Activated naive CD8-positive, alpha-beta T cell treated with anti-CD3 and anti-CD28 coated beads for 36 hours (primary cell): ENCODE measurements at places on chromosomes 12 and 14. TPM values are rescaled to one million over a fixed set of nuclear protein-coding genes. Genes with fewer than 3 reads are reported as not detected.

GRCh38 chr14:38208618-38209562 is 1.2 kb downstream of the SSTR1 start:
- H3K36me3 ChIP-seq: peaks cover 5% of the 10 kb centered on the region
- H3K4me1 ChIP-seq: peaks cover 20% of the 10 kb centered on the region
- peaks cover 66% of the 10 kb centered on the region for H3K27me3 ChIP-seq
- DNase-seq: peak; percentile 35

Gene FAM222A
- 1.1 TPM for total RNA-seq

GRCh38 chr12:65999564-66000280 is 130.8 kb downstream of the LLPH start:
- no peaks in the 10 kb centered on the region for H3K36me3 ChIP-seq

Gene MYRFL
- not detected for total RNA-seq

DNA sequence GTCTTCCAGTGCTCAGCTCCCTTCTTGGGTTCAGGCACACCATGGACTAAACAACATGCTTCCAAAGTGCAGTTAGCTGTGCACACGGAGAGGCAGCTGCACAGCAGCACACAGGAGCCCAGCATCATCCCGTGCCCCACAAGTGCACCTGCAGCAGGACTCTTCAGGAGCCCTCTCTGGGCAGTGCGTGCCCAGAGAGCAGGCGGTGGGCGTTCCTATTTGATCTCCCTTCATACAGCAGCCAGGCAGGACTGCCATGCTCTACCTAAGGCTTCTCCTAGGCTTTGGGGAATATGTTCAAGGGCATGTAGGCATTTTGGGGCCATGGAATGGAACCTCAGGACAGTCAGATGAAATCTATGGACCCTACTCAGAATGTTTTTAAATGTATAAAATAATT is 35.5 kb downstream of the ANO2 start:
- H3K4me1 ChIP-seq: no peaks in the 10 kb centered on the region
- no peak overlapping the region for H3K27ac ChIP-seq
- no peak for DNase-seq
- peaks cover 16% of the 10 kb centered on the region for H3K27me3 ChIP-seq
- no peak overlapping the region for H3K4me3 ChIP-seq

DNA sequence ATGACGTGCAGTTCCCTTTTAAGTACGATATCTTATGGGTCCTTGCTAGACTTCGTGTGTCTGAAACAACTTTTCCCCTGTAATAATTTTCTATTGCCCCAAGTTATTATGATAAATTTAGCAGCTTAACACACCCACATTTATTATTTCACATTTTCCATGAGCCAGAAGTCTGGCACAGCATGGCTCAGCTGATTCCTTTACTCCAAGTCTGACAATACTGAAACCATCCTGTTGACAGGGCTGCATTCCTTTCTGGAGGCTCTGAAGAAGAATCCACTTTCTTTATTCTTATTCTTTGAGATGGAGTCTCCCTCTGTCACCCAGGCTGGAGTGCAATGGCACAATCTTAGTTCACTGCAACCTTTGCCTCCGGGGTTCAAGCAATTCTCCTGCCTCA is 80.9 kb downstream of the DENND5B start:
- no peaks in the 10 kb centered on the region for H3K36me3 ChIP-seq
- no peak overlapping the region for H3K4me3 ChIP-seq
- no peaks in the 10 kb centered on the region for H3K4me1 ChIP-seq
- no peak for DNase-seq
- no peaks in the 10 kb centered on the region for H3K27me3 ChIP-seq

GRCh38 chr12:10405294-10405693 is 4.3 kb downstream of the KLRC4 start:
- DNase-seq: no peak
- no peaks in the 10 kb centered on the region for H3K27me3 ChIP-seq
- peak overlapping the region; percentile 56 for H3K4me3 ChIP-seq

- no peak for DNase-seq
- H3K4me1 ChIP-seq: peaks cover 17% of the 10 kb centered on the region
- no peak overlapping the region for H3K27ac ChIP-seq
- H3K36me3 ChIP-seq: peaks cover under 1% of the 10 kb centered on the region
- H3K27me3 ChIP-seq: no peaks in the 10 kb centered on the region
- H3K4me3 ChIP-seq: no peak overlapping the region
These were observed 3.6 kb downstream of the IFT43 start for GRCh38 chr14:75989134-75989533.

DNA sequence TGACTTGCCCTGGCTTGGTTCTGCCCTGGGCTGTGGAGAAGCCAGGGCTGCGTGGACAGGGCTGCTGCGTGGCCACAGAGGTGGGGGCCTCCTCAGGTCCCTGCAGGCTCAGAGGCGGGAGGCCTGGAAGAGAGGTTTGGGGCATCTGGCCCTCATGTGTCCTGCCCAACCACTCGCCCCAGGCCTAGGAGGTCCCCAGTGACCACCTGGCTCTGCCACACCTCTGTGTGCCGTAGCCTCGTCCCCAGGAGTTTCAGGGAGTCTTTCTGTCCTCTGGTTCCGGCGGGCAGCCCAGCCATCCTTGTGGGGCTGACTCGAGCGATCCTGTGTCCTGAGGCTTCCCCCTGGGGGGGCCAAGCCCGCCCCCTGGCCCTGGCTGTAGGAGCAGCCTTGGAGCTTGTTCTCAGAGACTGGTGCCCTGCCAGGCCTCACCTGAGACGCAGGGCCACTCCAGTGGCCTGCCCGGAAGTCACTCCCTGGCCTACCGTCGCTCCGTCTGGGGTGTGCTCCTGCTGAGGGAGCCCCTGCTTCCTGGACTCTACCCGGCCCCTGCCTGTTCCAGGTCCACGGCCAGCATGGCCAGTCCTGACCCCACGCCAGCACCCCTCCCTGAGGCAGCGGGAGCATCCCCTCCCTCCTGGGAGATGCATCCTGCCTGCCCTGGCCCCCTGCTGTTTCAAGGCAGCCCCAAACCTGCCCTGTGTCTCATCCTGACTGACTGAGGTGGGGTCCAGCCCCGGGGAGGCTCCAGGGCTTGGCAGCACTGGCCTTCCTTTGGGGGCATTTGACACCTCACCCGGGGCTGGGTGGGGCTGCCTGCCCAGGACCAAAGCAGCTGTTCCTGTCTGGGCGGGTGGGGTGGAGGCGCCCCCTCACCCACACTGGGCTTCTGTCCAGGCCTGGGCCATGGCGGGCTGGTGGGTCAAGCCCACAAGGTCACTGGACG is 13.9 kb downstream of the ASPG start:
- peaks cover 2% of the 10 kb centered on the region for H3K4me1 ChIP-seq
- no peak overlapping the region for H3K27ac ChIP-seq
- H3K27me3 ChIP-seq: no peaks in the 10 kb centered on the region
- H3K4me3 ChIP-seq: no peak overlapping the region

- no peak overlapping the region for H3K4me3 ChIP-seq
- no peak overlapping the region for H3K27ac ChIP-seq
- peaks cover 6% of the 10 kb centered on the region for H3K36me3 ChIP-seq
- no peak for DNase-seq
These were observed 1.6 kb downstream of the CDH24 start for GRCh38 chr14:23055621-23056144.

GRCh38 chr12:121523741-121524140 is 57.1 kb downstream of the KDM2B start:
- H3K27me3 ChIP-seq: no peaks in the 10 kb centered on the region
- H3K36me3 ChIP-seq: peaks cover 2% of the 10 kb centered on the region
- no peak for DNase-seq
- no peak overlapping the region for H3K4me3 ChIP-seq
- H3K4me1 ChIP-seq: peaks cover 5% of the 10 kb centered on the region

DNA sequence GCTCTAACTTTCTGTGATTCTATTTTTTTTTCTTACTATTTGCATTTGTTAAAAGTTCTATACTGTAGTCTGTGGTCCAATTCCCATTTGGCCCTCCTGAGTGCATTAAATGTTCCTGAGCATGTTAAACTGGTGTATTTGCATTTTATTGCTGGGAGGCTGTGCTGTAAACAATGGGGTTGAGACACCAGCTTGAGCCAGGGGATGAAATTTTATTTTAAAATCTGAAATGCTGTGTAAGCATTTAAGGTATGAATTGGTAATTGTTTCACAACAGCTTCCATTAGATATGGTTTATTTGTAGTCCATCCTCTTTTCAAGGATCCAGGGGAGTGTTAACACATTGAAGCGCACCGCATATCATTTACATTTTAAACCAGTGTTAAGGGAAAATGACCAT is 89.9 kb upstream of the RFX4 start:
- no peaks in the 10 kb centered on the region for H3K27me3 ChIP-seq
- no peak overlapping the region for H3K27ac ChIP-seq
- H3K36me3 ChIP-seq: peaks cover 3% of the 10 kb centered on the region
- H3K4me3 ChIP-seq: no peak overlapping the region
- DNase-seq: no peak

DNA sequence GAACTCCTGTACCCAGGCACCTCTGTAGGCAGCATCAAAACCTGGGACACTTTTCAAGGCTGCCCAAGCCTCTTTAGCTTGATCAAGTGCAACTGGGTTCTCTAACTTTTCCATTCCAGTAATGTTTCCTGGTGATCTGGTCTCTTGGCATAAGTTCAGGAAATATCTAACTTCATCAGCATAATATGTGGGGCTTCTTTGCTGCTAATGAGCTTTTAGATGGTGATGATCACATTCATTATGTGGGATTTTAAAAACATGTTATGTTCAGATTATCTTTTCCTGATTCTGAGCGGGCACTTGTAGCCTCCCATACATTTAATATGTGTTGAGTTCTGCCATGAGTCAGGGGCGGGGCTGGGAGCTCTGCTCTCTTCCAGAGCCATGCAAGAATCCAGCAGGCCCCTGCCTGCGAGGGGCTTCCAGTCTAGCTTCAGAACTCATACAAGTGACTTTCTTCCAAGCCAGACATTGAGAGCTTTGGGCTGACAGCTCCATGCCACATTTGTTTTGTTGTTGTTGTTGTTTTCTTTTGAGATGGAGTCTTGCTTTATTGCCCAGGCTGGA is 39.5 kb upstream of the RIN3 start:
- no peaks in the 10 kb centered on the region for H3K36me3 ChIP-seq
- peaks cover 11% of the 10 kb centered on the region for H3K4me1 ChIP-seq
- H3K27ac ChIP-seq: no peak overlapping the region
- no peak for DNase-seq

Gene GALNT8
- total RNA-seq: not detected

DNA sequence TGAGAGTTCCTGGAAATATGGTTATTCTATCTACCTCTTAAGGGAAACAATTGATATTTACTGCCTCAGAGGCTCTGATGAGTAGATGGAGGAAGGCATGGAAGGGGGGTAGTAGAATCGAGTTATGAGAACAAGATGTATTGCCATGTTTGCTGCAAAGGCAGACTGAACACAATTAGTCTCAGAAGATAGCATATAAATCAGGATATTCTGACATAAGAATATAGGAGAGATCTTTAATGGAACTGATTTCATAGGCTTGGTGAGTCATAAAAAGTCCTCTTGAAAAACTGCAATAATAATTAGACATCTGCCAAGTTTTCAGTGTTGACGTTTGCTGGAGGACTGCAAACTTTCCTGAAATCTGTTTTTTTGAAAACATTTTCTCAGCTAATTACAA is 636.1 kb downstream of the TMTC2 start:
- H3K27ac ChIP-seq: no peak overlapping the region
- DNase-seq: no peak
- H3K4me1 ChIP-seq: no peaks in the 10 kb centered on the region
- no peaks in the 10 kb centered on the region for H3K36me3 ChIP-seq
- H3K4me3 ChIP-seq: no peak overlapping the region
- H3K27me3 ChIP-seq: no peaks in the 10 kb centered on the region

- H3K36me3 ChIP-seq: no peaks in the 10 kb centered on the region
- H3K4me3 ChIP-seq: no peak overlapping the region
- H3K27ac ChIP-seq: no peak overlapping the region
These were observed 17.1 kb upstream of the SERPINA1 start for GRCh38 chr14:94405486-94405885.

Gene SEL1L
- total RNA-seq: 58.7 TPM

DNA sequence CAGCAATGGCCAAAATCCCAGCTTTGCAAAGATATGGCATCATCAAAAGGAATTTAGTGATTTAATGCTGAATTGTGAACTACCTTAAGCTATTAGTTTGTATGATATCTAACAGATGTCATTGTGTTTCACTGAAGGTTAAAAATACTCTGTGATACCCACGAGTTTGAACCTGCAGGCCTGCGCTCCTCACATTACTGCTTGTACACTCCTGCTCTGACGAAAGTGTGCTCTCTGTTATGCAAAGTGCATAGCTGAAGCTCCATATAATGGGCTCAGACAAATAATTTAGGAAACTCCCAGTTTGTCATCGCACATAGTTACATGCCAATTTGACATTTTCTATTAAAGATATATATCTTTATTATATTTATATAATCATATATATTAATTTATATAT is 52.2 kb downstream of the SPPL3 start:
- no peaks in the 10 kb centered on the region for H3K27me3 ChIP-seq
- H3K4me3 ChIP-seq: no peak overlapping the region
- peaks cover 1% of the 10 kb centered on the region for H3K36me3 ChIP-seq
- H3K4me1 ChIP-seq: peaks cover 69% of the 10 kb centered on the region
- no peak for DNase-seq
- H3K27ac ChIP-seq: no peak overlapping the region

- H3K36me3 ChIP-seq: peaks cover 3% of the 10 kb centered on the region
- H3K27me3 ChIP-seq: peaks cover 2% of the 10 kb centered on the region
- DNase-seq: no peak
- no peak overlapping the region for H3K27ac ChIP-seq
- H3K4me3 ChIP-seq: no peak overlapping the region
- H3K4me1 ChIP-seq: peaks cover 13% of the 10 kb centered on the region
These were observed 11.9 kb upstream of the CIPC start for GRCh38 chr14:77086017-77086727.
